ENCODE measurements at places on chromosomes 12 and 14.

DNA sequence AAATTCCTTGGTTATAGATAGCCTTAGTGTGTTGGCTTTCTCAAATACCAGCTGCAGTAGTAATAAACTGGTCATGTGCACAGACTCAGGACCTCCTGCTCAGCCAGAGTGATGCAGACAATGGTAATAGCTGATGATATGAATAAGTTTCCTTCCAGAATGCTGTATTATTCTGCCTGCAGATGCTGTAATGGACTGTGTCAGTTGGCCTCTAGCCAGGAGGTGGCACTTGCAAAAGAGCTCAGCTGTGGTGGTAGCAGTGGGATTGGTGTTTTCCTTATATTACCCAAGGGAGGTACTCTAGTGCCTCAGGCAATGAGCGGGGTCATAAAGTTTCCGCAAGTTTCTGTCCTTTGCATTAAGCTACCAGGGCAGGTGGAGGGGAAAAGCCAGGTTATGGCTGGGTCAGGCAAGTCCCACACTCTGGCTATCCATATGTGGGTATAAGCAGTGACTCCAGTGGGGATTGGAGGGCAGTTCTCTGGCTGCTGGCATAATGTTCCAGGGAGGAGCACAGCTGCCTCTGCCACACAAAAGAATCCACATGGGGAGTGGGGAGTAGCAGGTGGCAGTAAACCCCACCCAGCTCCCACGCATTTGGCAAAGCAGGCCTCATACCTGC is 14.0 kb upstream of the MUCL1 start:
- no peak for DNase-seq

- no peak for DNase-seq
Measured at GRCh38 chr14:95495538-95496025, 20.9 kb downstream of the SYNE3 start.

GRCh38 chr14:96635850-96636249 is 133.7 kb downstream of the PAPOLA start:
- DNase-seq, result no peak

GRCh38 chr12:101634724-101635123 is 40.0 kb downstream of the MYBPC1 start:
- DNase-seq, result no peak

DNA sequence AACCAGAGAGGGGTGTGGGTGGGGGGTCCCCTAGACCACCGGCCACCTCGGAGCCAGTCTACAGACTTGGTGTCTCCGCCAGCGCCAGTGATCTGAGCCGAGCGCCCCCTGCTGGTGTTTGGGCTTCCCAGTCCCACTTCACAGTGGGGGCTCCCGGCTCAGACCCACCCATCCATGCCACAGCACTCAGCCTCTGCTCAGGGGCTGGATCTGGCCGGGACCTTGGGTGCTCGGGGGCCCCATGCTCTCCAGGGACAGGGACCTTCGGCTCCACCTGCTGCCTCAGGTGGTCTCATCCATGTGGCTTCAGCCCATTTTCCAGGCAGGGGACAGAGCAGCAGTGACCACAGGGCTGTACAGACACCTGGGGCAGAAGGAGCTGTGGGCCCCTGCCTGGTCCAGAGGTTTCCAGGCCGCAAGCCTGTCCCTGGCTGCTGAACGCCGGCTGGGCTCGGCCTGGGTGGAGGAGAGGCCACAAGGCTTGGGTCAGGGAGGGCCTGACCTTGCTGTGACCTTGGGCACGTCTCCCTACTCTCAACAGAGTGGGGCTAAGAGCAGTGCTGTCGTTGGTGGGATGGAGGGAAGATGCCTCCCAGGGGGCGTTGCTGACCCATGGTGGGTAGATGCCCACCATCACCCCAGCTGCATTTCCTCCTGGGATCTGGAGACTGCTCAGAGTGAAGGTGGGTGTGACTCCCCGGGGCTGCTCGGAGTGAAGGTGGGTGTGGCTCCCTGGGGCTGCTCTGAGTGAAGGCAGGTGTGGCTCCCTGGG is 86.3 kb downstream of the KIF26A start:
- DNase-seq, result no peak

DNA sequence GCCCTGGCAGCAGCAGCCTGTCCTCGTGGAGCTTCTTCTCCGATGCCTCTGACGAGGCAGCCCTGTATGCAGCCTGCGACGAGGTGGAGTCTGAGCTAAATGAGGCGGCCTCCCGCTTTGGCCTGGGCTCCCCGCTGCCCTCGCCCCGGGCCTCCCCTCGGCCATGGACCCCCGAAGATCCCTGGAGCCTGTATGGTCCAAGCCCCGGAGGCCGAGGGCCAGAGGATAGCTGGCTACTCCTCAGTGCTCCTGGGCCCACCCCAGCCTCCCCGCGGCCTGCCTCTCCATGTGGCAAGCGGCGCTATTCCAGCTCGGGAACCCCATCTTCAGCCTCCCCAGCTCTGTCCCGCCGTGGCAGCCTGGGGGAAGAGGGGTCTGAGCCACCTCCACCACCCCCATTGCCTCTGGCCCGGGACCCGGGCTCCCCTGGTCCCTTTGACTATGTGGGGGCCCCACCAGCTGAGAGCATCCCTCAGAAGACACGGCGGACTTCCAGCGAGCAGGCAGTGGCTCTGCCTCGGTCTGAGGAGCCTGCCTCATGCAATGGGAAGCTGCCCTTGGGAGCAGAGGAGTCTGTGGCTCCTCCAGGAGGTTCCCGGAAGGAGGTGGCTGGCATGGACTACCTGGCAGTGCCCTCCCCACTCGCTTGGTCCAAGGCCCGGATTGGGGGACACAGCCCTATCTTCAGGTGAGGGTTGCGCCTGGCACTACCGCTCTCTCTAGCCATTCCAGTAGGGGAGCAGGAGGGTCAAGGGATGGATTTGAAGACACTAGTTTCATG is 2.1 kb downstream of the NFATC4 start:
- no peak for DNase-seq

GRCh38 chr12:94898388-94898787 is 105.1 kb downstream of the NDUFA12 start:
- peak; percentile 43 for DNase-seq

DNA sequence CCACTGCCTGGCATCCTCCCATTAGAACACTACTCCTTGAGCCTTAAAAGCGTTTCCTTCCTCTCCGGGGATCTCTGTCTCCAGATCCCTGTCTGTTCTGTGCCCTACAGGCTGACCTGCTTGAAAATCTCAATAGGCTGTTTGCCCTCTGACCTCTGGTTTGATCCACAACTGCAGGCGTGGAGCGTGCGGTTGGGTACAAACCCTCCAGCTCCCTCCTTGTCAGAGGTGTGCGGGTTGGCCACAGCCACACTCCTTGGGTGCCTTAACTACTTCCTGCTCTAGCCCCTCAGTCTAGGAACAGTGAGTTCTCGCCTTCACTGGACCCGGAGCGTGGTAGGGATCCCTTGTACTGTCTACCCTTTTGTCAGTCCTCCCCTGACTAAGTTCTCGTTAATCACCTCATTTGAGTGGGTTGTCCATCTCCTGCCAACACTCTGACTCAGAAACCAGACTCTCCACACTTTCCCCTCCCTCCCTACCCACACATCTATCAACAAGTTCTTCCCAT is 33.1 kb downstream of the CMKLR1 start:
- DNase-seq, result peak; percentile 49

- DNase-seq, result peak; percentile 66
Measured at GRCh38 chr12:88298761-88299242, 156.7 kb downstream of the TMTC3 start.

DNA sequence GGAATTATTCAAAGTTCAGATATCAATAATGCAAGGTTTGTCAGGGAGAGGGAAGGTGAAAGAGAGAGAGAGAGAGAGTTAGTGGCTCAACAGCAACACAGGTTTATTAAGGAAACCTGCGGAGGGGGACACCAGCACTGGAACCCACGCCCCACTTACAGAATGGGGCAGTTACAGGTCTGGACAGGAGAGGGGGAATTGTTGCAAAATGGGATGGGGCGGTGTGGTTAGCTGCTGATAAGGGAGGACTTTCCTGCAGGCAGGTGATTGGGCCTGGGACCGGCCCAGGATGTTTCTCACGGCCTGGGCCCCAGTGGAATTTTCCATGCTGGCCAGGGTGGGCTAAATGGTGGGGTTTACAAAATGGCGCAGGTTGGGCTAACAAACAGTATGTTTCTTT is 278.2 kb upstream of the SLC16A7 start:
- no peak for DNase-seq

GRCh38 chr12:95198914-95199313 is 18.4 kb downstream of the FGD6 start:
- DNase-seq, result peak; percentile 52
